ENCODE measurements at places on chromosomes 5 and 9.

DNA sequence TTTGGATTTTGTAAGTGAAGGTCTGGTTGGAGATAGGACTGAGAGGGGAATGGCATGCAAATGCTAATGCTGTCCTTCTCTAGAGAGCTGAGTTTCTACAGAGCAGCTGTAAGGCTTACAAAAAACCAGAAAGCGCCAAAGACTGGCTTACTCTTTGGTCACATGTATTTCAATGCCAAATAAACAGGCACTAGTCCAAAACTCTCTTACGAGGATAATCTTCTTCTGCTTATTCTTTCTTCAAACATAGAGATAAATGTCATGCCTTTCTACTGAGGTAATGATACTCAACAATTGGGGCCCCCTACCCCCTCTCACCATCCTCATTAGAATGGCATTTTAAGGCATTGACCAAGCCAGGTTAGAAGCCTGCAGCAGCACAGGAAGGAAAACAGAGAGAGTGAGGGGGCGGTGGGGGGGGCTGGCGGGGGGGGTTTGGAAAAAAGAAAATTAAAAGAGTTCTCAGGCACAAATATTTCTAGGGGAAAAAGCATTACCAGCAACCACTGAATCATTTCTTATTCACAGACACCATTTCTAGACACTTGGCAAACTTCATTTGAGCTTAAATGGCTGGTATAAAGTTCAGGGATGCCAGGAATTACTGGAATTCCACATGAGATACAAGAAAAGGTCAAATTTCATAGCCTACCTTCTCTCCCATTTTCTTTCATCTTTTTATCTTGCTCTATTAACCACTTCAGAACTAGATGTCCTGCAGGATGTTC is 34.0 kb downstream of the PUM3 start:
- DNase-seq, result no peak

GRCh38 chr5:54518146-54518817 is 723 bp downstream of the SNX18 start:
- no peak for DNase-seq

GRCh38 chr5:1840741-1841521 is 39.7 kb downstream of the NDUFS6 start:
- no peak for DNase-seq

DNA sequence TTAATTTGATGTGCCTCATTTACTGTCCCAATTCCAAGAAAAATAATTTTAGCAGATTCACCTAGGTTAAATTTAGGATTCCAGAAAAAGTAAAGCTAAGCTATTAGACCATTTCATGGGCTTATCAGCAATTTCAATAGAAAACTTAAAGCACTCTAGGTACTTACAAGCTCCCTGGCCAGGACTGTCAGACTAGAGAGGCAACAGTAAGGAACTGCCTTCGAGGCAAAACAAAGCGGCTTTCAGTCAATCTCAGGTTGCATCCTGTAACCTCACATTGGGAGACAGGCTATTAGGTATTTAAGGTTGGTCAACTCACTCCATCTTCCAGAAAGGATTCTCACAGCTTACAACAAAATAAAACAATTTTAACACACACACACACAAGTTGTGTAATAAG is 48.7 kb upstream of the FSD1L start:
- no peak for DNase-seq

DNA sequence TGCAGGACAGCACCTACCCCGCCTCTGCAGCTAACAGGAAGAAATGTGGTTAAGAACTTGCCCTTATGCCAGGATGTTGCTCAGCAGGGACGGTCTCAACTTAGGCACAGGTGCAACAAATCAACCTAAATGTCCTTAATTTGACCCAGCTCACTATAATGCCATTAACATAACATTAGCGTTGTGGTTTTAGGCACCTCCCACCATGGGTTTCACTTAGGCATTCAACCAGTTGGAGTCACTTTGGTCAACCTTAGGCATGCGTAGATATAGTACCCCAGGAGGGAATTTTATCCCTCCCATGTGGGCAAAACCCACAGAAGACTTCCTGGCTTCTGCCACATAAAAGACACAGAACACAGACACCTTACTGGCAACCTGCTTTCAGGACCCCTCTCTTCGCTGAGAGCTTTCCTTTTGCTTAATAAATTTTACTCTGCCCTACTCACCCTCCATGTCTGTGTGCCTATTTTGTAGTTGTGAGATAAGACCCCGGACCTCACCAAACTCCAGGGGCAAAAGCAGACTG is 8.7 kb upstream of the ERAP1 start:
- peak; percentile 30 for DNase-seq

- no peak for DNase-seq
These were observed 55.2 kb downstream of the NEURL1B start for GRCh38 chr5:172696171-172696849.

DNA sequence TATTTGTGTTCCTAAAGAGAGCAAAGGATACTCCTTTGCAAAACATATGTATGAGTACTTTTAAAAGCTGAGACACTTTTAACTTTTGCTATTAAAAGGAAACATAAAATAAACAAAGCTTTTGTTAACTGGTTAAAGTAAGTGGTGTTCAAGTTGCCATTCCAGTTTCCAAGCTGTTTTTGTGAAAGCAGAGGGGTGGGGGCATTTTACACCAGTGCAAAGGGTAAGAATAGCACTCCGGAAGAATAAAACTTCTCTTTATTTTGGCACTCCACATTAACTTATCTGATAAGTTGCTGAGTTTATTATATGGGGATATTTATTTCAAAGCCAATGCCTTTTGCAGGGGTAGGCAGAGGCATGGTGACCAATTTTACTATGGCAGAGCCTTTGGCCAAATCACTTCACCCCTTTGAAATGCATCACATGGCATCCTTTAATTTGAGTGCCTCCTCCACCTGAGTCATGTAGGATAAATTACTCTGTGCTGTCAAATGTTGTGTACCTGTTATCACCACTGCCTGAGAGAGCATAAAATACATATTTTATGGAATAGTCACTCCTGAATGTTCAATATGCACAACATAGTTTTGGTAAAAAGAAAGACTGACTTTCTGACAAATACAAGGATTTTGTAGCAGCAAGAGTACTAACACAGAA is 62.9 kb downstream of the MLLT3 start:
- DNase-seq, result no peak

GRCh38 chr5:66164044-66164790 is 20.1 kb downstream of the SREK1 start:
- no peak for DNase-seq

- no peak for DNase-seq
These were observed 290.6 kb downstream of the MARCHF11 start for GRCh38 chr5:15889001-15889400.

DNA sequence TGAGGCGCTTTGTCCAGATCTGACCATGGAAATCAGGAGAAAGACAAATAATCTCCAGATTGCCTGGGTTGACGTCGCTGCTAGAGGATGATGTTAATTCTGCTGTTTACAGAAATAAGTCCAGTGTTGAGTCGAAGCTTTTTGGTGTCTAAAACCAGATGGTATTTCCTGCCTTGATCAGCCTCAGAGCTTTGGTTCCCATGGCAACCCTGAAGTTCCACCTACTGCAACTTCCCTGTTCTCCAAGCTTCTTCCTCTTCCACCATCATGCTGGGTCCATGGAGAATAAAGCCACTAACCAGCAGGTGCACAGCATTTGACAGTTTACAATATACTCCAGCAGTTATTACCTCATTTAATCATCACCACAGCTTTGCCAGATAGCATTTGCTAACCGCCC is 18.0 kb upstream of the GABBR2 start:
- DNase-seq, result no peak

GRCh38 chr5:110306650-110307049 is 419.8 kb downstream of the TMEM232 start:
- DNase-seq, result no peak

DNA sequence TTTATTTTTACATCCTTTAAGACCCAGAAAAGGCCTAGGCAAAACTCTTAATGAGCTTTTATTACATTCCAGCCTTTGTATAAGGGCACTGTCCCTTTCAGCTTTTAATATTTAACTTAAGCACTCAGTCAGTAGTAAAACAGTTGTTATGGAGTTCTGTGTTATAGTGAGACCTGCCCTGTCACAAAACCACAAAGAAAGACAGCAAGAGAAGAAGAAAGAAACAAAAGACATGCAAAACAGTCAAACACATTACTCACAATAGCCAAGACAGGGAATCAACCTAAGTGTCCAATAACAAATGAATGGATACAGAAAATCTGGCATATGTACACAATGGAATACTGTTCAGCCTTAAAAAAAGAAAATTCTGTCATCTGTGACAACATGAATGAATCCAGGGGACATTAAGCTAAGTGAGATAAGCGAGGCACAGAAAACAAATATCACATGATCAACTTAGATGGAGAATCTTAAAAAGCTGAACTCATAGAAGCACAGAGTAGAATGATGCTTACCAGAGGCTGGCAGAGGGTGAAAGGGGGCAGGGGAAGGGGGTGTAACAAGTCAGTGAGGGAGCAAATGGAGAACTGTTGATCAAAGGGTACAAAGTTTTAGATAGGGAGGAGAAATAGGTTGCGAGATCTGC is 63.8 kb upstream of the CCNG1 start:
- no peak for DNase-seq
